ENCODE measurements at places on chromosomes 11 and 22.

GRCh38 chr22:23179381-23180299 is 669 bp upstream of the BCR start:
- no peak for DNase-seq

- no peak for DNase-seq
Observed at GRCh38 chr22:19514831-19515565, 9.2 kb downstream of the CLDN5 start.

DNA sequence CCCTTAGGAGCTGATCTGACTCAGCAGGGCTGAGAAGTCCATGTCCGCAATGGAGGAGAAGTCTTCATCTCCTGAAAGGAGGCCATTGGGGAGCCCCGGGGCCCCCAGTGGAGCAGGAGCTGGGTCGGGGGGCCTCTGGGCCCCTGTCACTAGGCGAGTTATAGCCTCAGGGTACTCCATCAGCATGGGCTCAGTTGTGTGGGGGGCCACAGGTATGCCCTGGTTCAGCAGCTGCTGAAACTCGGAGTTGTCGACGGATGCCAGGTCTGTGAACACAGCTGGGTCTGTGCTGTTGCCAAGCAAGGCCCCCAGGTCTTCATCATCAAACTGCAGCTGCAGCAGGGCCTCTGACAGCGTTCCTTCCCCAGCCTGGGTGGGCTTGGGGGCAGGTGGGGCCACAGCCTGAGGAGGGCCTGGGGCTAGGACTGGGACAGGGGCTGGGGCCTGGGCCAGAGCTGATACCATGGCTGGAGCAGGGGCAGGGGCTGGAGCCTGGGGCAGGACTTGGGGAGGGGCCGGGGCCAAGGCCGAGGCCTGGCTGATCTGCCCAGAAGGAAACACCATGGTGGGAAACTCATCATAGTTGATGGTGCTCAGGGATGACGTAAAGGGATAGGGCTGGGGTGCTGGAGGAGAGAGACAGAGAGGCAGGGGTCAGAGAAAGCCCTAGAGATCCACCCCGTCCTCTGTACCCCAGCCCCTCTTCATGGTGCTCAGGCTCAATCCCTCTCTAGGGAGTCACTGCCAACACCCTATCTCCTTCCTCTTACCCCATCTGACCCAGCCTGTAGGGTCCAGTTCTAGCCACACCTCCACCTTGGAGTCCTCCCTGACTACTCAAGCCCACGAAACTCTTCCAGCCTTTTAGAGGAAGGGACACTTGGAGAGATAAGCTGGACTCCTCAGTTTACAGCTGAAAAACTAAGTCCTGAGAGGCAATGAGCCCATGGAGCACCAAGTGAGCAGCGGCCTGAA is 8.1 kb downstream of the RELA start:
- no peak for DNase-seq

- no peak for DNase-seq
Observed at GRCh38 chr11:33476945-33477606, 219.9 kb downstream of the HIPK3 start.

DNA sequence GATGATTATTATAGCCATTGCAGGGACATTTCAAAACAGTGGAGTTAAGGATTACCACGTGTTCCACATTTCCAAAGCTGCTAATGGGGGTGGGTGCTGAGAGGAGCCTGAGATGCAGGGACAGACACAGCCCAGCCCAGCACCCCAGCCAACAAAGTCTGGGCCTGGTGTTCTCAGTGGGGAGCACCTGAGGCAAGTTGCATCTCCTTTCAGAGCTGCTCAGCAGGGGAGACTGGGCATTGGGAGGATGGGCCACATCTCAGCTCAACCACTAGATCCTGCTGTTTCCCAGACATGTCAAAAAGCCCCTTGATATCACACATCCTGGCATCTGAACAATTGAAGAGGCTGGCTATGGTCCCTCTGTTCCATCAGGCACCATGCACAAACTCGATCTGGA is 458.0 kb upstream of the KIRREL3 start:
- no peak for DNase-seq

GRCh38 chr11:2572491-2573239 is 127.1 kb downstream of the KCNQ1OT1 start:
- DNase-seq = peak; percentile 3

GRCh38 chr11:8091721-8092120 is 10.7 kb downstream of the TUB start:
- no peak for DNase-seq

GRCh38 chr22:35966314-35967045 is 62.1 kb downstream of the RBFOX2 start:
- no peak for DNase-seq

DNA sequence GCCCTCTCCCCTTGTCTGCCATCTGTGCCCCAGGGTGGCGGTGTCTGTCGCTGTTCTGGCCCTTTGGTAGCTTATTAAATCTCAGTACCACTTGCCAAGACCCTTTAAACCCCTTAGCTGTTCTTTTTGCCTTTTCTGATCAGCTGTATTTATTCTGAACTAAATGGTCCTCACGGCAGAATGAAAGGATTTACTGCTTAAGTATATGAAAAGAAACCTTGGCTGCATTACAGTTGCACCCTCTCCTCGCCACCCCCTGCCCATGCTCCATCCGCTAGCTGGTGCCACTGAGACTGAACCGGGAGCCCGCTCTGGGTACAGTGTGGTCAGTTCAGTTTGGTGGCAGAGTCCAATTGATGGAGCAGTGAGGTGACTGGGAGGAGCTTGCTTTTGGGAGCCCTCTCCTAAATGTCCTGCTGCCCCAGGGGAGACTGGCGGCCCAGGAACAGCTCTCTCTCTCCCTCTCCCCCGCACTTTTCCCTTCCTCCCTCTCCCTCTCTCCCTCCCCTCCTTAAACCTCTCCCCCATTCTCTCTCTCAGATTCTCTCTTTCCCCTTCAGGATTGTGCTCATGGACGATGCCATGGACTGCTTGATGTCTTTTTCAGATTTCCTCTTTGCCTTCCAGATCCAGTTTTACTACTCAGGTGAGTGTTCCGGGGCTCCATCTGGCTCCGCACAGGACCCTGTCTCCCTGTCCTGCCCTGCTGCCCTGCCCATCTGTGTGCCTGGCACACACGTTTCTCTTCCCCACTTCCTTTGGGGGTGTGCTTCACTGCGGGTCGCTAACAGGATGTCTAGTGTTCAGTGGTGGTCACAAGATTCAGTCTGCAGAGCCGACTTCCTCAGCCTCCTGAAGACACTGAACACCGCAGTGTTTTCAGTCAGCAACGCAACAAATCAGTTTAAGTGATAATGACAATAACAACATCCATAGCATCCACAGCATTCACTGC is 21.8 kb downstream of the ARFGAP2 start:
- DNase-seq = no peak

- no peak for DNase-seq
Observed at GRCh38 chr11:61832754-61833153, 4.7 kb downstream of the FADS2 start.

- DNase-seq = no peak
Observed at GRCh38 chr11:85539029-85539689, 88.0 kb downstream of the DLG2 start.

- no peak for DNase-seq
Observed at GRCh38 chr11:67465189-67465510, 3.9 kb downstream of the TMEM134 start.

DNA sequence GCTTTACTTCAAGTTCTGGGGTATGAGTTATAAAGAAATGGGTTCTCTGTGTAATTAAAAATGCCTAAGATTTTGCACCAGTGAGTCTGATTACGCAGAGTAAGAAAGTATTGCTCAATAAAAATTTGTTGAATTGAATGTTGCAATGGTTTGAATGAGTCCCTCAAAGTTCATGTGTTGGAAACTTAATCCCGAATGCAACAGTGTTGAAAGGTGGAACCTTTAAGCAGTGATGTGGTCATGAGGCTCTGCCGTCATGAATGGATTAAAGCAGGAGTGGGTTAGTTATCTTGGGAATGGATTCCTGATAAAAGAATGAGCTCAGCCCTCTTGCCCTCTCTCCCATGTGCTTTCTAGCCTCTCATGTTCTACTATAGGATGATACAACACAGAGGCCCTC is 52.6 kb upstream of the SESN3 start:
- no peak for DNase-seq

- DNase-seq = no peak
Observed at GRCh38 chr11:44977493-44977984, 26.9 kb upstream of the TP53I11 start.

DNA sequence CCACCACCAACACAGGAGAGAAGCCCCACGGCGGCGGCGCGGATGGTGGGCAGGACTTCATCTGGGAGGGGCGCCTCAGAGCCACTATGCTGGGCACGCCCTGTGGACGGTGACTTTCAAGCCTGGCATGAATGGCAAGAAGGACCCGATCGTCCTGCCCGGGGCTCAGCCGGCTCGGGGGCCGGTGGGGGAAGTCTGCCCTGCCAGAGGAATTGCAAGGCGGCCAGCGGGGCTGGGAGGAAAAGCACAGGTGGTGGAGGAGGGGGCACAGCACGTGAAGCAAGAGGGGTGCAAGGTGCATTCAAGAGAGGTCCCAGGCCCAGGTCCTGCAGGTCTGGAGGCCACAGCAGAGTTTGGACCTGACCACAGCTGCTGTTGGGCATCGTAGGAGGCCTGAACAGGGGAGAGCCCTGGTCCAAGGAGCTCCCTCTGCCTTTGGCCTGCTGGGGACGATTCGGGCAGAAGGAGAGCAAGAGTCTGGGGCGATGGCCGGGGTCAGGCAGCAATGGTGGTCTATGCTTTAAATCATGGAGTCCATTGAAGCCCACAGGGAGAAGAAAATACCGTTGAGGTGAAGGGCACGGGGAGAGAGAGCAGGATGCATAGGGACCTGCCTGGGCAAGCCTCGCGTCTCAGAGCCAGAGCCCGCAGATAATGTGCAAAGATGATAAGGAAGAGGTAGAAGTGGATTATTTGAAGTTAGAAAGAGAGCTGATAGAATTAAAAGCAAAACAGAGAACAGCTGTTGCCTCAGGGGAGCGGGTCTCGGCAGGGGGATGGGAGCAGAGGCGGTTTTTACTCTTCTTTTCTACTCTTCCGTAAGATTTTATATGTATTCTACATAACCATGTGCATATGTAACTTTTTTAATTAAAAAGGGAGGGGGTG is 82.6 kb upstream of the SHISAL1 start:
- no peak for DNase-seq

DNA sequence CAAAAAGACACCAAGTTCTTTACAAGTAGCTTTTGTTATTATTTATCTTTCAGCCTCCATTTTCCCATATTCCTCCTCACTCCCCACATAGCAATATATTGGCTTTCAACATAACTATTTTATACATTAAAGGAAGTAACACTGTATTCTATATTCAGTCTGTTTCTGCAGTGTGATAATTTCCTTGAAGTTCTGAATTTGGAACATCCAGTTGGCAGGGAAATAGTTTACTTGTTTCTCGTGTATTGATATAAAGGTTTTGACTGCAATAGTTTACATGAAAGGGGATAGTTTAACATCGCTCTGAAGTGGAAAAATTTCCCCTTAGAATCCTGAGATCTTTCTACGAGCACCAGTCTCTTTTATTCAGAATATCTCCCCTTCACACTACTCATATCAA is 341.5 kb upstream of the ANO3 start:
- no peak for DNase-seq

DNA sequence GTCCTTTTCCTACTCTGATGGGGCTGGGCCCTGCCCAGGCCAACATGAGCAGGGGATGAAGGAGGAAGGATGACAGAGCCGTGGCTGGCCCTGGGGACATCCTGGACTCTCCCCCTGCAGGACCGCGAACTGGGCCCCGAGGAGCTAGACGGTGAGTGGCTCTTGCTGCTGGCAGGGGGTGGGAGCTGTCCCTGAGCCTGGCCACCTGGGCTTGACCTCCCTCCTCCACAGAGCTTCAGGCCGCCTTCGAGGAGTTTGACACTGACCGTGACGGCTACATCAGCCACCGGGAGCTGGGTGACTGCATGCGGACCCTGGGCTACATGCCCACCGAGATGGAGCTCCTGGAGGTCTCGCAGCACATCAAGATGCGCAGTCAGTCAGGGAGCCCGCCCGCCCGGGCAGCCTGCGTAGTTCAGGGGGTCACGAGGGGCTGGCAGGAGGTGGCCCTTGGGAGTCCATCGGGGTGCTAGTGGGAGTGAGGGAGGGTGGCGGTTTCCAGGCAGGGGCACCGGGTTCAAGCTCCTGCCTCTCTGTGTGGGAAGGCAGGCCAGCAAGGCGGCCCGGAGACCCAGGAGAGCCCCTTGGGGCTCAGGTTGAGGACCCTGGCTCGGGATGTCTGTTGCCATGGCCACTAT is 1.0 kb downstream of the CABP4 start:
- DNase-seq = no peak

GRCh38 chr11:17640493-17641164 is 78.7 kb upstream of the MYOD1 start:
- no peak for DNase-seq

GRCh38 chr22:17728786-17729185 is 45.5 kb downstream of the BID start:
- DNase-seq = no peak

- DNase-seq = no peak
Observed at GRCh38 chr11:117145393-117145761, 1.3 kb downstream of the PAFAH1B2 start.

GRCh38 chr22:34475886-34476285 is 555.6 kb upstream of the LARGE1 start:
- DNase-seq = no peak

Data from T-helper 2 cell (primary cell).